NCI-H1417 treated with DMSO at 0.1 percent for 48 hours (cell line): ENCODE measurements at places on chromosomes 5 and 9.

DNA sequence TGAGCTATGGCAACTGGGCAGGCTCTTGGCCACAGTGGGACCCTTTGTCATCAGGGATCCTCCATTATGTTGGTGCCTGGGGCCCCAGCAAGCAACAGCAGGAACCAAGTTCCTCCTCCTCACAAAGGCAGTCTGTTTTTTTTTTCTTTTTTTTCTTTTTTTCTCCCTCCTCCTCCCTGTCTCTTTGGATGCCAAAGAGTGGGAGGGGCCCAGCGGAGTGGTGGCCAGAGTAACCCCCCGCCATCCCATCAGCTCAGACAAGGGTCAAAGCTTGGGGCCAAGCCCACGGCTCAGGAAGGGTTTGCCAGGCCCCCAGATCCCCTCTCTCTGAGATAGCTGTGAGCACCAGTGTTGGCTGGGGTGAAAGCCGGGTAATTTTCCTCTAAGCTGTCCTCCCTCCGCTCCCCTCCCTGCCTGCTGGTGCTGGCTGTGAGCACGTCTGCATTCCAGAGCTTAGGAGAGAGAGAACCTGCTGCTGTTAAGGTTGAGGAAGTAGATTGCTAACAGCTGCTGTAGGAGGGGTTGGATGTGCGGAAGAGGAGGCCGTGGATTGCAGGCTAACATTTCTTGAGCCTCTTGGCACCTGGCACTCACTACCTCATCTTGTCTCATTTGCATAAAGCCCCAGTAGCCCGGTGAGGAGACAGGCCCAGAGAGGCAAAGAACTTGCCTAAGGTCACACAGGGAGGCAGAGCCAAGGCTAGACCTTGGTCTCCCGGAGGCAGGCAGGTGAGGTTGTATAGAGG is 21.2 kb downstream of the GSN start:
- DNase-seq = no peak

GRCh38 chr9:117714282-117714681 is 10.1 kb downstream of the TLR4 start:
- DNase-seq = no peak

GRCh38 chr9:113632776-113633590 is 169.5 kb downstream of the RGS3 start:
- DNase-seq = no peak

DNA sequence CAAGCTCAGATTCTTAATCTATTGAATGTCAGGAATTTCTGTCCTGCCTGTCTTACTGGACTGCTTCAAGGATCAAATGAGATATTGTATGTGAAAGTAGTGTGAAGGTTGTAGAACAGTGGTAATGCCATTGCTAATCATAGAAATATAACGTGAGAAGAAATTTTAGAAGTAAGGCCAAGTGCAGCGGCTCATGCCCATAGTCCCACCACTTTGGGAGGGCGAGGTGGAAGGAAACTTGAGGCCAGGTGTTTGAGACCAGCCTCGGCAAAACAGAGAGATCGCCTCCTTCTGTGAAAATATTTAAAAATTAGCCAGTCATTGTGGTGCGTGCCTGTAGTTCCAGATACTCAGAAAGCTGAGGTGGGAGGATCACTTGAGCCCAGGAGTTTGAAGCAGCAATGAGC is 5.1 kb upstream of the HSPA5 start:
- DNase-seq = no peak

GRCh38 chr9:91564081-91564670 is 140.5 kb upstream of the NFIL3 start:
- no peak for DNase-seq

DNA sequence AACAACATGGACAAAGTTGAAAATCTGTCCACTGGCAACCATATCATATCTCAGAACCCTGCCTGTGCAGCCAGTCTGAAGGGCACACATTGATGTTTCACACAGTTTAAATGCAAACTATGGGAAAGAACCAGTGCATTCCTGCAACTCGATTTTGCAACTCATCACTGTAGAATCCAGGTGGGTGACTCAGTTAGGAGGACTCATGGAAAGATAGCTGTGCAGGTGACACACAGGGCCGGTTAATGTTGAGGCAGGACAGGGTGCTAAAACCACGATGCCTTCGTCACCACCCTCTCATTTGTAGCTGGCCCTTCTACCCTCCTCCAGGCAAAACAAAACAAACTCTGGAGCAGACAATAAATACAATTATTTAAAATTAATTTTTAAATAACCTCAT is 62.8 kb downstream of the TLE1 start:
- no peak for DNase-seq

GRCh38 chr9:80874276-80874675 is 815.1 kb downstream of the TLE1 start:
- DNase-seq = no peak

GRCh38 chr5:73443829-73444498 is 4.6 kb downstream of the FOXD1 start:
- no peak for DNase-seq

DNA sequence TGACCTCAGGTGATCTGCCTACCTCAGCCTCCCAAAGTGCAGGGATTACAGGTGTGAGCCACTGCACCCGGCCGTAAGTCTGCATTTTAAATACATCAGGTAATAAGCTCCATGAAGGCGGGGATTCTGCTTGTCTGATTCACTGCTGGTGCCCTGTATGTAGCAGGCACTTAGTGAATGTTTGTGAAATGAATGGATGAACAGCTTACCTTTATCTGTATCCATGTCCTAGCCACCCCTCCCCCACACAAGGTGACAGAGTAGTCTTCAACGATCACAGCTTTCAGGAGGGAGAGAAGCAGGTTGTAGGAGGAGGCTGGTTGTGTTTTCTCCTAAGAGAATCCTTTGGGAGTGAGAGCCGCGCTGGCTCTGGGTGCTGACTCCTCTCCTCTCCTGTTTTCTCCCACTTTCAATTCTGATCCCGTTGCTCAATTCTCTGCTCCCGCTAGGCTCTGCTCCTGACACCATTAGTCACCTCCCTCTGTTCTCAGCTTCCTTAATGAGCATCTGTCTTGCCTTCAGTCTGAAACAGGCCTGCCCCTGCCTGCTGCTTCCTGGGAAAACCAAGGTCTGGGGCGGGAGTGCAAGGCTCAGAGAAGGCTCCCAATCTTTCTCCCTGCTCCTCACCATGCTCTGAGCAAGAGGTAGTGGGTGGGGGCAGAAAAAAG is 88.8 kb upstream of the CTNNA1 start:
- no peak for DNase-seq

- DNase-seq = no peak
Measured at GRCh38 chr9:7961076-7961475, 161.5 kb upstream of the DMAC1 start.

GRCh38 chr5:178069909-178070308 is 43.4 kb upstream of the N4BP3 start:
- DNase-seq = no peak

DNA sequence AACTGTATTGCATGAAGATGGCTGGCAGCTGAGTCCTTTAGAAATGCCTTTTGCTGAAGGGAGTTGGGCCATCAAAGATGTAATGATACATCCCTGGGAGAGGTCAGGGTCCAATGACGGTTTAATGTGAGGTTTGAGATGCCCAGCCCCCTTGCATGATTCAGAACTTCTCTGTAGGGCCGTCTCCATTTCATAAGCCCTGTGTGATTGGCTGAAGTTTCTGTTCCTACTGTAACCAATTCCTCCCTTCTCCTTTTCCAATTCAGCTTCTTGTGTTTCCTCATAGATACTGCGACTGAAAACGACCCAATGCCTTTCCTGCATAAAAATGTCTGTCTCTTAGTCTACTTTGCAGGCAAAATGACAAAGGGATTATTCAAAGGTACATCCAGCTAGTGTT is 47.9 kb upstream of the ST8SIA4 start:
- DNase-seq = no peak

GRCh38 chr9:70261131-70261870 is 2.5 kb downstream of the SMC5 start:
- no peak for DNase-seq

DNA sequence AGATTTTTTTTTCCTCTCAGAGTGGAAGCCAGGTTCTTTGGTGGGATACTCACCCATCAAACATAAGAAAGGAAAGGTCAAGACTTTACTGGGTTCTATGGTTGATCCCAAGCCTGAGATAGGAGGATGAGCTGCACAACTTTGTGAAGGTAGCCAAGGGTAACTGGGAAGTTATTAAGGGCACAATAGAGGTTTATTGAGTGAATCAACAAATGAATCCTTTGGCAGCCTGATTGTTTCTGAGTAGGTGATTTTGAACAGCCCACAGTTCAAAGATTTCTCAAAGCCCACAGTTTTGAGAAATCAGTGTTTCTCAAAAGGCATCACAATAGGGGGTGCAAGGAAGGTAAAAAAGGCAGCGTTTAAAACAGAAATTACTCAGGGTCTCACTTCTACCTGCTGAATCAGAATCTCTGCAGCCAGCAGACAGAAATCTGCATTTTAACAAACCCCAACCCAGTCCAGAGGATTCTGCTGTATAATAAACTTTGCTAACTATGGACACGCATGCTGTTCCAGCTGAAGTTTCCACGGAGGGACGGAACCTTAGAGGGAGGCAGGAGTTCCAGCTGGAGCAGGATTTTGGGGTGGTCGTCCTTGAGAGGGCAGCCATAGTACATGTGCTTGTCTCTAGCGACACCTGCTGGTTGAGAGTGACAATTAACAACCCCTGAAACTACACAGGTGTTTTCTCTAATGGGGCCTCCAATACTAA is 32.7 kb upstream of the FSD1L start:
- no peak for DNase-seq

DNA sequence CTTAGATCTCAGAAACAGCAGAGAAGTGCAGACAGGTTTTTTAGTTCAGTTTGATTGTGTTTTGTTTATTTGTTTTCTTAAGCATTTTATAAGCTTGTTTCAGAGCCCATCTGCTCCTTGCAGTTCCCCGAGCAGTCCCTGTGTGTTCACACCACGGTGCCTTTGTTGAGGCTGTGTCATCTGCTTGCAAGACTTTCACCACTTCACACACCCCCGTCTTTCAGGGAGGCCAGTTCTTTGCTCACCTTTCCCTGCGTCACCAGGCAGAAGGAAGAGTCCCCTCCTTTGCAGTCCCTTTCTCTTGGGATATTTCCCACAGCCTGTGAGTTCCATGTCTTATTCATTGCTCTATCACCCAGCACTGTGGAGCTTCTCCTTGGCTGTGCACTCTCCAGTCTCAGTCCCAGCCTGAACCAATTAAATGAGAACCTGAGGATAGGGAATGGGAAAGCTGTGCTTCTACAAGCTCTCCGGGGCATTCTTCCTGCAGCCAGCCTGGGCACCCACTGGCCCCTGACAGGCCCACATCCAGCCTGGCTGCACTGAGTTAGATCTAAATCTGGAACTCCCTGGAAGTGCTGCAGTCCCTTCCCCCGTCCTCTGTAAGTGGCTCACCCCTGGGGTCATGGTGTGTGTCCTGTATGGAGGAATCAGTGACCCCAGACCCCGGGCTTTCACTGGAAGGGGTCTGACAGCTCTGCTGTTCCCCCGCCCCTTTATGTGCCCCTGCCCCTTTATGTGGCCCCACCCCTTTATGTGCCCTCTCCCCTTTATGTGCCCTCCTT is 5.5 kb downstream of the MVB12B start:
- no peak for DNase-seq

DNA sequence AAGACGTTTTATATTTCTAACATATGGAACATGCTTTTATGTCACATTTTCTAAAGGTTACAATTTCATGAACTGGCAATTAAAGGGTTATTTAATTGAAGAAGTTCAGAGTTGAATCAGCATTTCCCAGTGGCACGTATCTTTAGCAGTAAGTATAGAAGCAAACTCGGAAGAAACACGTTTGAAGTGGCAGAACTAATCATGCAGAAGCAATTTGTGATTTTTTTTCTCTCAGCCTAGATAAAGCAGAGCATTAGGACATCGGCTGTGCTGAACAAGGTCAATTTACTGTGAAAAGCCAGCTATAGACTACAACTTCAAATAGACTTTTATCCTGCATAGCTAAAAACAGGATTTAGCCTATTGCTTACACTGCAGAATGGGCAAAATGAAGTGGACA is 104.7 kb downstream of the ISL1 start:
- DNase-seq = no peak

- DNase-seq = no peak
Measured at GRCh38 chr5:133564921-133565565, 47.3 kb downstream of the FSTL4 start.

DNA sequence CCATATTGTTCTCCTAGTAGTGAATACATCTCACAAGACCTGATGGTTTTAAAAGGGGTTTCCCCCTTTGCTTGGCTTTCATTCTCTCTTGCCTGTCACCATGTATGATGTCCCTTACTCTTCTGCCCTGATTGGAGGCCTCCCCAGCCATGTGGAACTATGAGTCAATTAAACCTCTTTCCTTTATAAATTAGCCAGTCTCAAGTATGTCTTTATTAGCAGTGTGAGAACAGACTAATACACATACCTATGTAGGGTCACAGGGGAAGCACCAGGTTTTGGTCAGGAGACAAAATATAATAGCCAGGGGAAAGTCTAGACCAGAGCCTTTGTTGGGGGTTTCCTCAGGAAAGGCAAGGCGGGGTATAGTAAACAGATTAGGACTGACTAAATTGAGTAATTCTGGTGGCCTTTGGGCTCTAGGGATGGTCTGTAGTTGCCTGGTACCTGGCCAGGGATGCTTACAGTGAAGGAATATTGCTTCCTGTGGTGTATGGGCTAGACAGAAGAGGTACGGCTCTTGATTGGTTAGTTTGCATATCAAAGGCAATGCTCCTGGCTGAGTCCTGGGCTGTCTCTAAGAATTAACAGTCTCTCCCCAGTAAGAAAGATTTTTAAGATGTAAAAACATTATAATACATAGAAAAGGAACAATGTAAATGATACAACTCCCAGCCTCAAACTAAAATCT is 254.5 kb downstream of the ELAVL2 start:
- DNase-seq = no peak

- DNase-seq = no peak
Measured at GRCh38 chr5:50798002-50798401, 131.6 kb downstream of the PARP8 start.

DNA sequence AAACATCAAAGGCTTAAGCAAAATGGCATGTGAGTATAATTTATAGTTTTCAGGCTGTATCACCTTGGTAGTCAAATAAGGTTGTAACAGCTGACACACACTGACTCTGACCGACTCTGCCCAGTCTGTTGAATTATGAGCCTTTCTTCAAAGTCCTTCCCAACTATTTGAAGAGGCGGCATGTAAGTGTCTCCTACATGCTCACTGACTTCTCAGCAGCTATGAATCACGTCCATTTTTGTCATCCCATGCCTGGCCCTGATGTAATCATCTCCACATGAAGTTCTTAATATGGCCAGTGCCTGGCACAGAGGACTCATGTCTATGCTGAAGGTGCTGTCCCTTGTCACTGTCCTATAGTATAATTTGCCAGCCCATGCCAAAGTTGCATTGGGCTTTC is 5.1 kb upstream of the PTBP3 start:
- DNase-seq = no peak

GRCh38 chr9:71357346-71357745 is 235.9 kb upstream of the TRPM3 start:
- no peak for DNase-seq

DNA sequence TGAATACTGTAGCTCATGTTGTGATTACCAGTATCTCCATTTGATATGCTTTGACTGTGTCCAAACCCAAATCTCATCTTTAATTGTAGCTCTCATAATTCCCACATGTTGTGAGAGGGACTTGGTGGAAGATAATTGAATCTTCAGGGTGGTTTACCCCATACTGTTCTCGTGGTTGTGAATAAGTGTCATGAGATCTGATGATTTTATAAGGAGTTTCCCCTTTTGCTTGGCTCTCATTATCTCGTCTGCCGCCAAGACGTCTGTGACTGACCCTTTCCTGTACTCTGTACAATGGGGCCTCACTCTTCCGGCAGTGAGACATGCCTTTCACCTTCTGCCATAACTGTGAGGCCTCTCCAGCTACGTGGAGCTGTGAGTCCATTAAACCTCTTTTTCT is 59.3 kb downstream of the TRIO start:
- no peak for DNase-seq
